Right renal pelvis (tissue), 4 donors: ENCODE measurements at places on chromosomes 7 and 10. TPM values are rescaled to one million over a fixed set of nuclear protein-coding genes. Genes with fewer than 3 reads are reported as not detected.

GRCh38 chr7:69966766-69967591 is 368.7 kb downstream of the AUTS2 start:
- peak; percentile 60 for DNase-seq

DNA sequence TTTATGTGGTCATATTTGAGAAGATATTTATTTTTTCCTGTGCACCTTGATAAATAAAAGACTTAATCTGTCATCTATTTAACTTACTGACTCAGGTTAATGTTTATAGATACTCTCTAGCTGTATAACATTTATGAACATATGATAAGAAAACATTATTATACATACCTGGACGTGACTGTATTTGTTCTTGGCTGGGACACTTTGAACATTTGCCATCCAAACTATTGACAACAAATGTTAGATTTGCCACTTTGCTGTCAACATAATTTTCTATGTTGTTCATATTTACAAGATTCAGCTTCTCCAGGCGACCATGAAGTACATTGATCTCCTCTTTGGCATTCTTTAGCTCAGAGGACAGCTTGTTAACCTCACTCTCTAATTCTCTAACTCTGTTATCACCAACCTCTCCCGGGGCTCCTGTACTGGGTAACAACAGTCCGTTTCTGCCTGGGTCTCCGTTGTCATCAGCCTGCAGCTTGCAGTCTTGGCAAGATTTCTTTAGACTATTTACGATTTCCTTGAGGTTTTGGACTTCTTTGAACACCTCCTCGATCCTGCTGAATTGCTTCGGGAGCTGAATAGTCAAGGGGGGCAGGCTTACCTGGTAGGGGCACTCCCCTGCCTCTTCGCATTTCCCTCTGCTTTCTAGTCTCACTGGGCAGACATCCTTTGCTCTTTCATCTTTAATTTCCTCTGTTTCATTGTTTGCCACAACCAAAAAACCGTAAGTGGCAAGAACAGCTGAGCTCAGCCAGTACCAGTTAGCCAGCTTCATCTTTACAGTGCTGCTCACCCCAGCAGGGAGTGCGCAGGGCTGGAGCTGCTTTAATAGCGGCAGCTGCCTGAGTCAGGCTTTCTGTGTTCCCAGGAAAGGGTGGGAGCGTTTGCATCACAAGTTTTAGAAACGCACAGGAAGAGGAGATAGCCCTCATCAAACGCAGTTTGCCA is at the start of gene FGL2:
Gene FGL2, minus strand, starts transcription at position 807 of the 954 bp plus-strand sequence. Its CDS starts 26 bp downstream, at position 781.
- DNase-seq, result no peak

- no peak for DNase-seq
Observed at GRCh38 chr10:105017691-105018090, 376.6 kb downstream of the SORCS3 start.

DNA sequence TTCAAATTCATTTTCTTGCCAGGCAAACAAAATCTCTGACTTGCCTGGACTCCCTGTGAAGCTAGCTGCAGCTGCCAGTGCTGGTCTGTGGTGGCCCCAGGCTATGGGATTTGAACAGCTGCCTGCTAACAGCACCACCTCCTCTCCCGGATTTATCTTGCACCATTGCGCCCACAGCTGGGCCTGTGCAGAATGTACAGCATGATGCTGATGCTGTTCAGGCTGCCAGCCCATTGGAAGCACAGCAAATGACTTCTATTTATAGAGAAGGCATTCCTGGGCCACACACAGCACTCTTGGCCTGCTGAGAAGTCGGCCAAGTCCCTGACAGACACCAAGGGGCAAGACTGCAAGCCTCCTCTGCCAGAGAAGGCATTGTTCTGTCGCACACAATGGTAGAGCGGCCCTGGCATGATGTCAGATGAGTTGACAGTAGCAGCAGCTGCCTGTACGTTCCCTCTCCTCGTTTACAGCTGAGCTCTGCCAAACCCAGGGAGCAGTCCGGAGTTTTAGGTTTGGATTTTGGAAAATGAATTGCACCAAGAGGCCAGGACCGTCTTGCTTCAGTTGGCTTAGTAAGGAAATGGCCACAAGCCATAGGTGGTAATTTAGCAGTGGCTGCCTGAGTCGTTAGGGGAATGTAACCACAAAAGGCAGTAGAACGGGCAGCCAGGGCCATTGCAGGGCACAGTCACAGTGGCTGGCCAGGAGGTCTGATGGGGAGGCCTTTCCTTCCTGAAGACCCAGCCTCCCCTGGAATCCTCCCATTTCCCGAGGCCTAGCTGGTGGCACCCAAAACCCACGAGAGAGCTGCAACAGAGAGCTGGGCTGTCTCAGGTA is 38.5 kb downstream of the MTURN start:
- no peak for DNase-seq

DNA sequence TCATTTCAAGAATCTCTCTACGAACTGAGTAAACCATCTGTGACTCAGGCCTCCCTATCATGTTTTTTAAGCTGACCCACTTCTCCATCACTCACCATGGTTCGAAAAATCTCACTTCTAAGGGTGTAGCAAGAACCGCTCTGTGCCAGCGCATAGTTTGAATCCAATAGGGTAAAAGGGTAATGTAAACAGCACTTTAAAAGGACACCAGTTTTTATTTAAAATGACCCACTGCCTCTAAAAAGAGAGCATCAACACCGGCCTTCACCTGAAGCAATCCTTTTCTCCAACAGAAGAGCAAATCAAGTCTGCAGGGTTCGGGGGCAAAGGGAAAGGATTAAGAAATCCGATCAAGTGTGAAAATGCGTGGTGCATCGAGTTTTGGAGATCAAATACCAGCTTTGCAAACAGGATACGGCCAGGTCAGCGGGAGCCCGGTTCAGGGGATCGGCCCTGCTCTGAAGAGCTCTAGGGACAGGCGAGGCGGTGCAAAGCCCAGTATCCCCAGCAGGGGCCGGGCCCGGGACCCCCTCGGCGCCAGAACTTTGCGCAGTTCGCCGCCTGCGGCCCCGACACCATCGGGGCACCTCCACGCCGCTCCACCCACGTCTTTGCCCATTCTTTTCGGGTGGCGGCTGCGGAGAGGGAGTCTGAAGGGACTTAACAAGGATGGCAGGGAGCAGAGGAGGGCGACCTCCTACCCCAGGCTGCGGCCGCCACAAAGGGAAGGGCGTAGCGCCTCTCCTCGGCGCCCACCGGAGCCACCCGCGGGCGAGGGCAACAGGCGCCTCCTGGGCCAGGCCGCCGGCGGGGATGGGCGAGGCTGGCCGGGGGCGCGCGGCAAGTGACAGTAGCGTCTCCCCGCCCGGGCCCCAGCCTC is 842 bp downstream of the NMT2 start:
- DNase-seq, result peak; percentile 47

DNA sequence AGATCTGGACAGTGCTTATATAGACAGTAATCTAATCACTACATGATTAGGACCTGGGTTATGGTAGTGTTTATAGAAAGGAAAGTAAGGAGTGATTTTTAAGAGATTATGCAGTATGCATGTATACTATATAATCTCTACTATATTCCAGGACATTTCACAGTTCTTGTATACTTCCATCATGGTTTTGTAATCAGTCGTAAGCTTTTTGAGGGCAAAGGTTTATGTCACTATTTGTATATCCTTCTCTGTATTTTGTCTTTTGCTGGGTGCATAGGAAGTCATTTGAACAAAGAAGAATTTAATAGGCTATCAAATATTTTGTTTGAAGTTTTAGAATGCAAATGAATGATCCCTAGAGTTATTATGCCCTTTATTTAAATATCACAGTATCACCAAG is 39.2 kb downstream of the RSBN1L start:
- DNase-seq, result no peak

DNA sequence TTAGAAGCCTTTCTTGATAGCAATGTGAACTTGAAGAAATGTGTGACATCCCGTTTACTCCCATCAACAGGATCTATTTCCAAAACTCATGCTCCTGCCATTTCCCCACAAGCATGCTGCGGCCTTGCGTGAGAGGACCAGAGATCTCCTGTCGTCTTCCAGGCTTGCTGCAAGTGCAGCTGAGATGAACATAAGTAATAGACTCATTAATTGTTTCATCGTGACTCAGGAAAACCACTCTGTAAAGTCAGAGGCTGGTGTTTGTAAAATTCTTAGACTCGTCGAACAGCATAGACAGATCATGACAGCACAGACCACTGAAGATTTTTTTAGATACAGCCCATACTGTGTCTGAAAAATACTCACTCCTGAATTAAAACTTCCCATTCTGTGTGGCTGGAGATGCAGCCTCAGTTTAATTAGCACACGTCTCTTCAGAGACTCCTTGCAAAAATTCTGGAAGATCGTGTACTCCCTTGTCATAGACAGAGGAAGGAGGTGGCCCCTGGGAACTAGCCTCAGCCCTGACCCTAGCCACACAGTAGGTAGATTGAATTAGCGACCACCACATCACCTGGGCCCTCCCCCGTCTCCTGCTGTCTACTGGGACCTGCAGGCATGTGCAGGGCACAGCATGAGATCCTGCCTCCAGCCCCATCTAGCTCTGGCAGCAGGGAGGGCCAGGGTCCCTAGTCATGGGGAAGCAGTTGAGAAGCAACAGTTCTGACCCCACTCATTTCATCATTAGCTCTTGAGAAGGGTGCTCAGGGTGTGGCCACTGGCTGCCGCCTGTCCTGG is 226.0 kb downstream of the CELF2 start:
- DNase-seq, result no peak

Gene CADPS2
- 47.6 TPM for polyA plus RNA-seq

Gene DMTF1
- polyA plus RNA-seq, result 138 TPM
